ENCODE measurements at places on chromosomes 4 and X. TPM values are rescaled to one million over a fixed set of nuclear protein-coding genes. Genes with fewer than 3 reads are reported as not detected.

SERPINA7 gene
- total RNA-seq: not detected

MAD2L1 gene
- 104 TPM for total RNA-seq

GPR50 gene
- not detected for total RNA-seq

GPM6B gene
- total RNA-seq: 0.14 TPM

HTN3 gene
- not detected for total RNA-seq

OSTC gene
- total RNA-seq: 50.5 TPM

CCDC110 gene
- total RNA-seq: 0.34 TPM

SFRP2 gene
- total RNA-seq: not detected

KCTD8 gene
- not detected for total RNA-seq

IBSP gene
- not detected for total RNA-seq

OTC gene
- total RNA-seq: not detected

DNA sequence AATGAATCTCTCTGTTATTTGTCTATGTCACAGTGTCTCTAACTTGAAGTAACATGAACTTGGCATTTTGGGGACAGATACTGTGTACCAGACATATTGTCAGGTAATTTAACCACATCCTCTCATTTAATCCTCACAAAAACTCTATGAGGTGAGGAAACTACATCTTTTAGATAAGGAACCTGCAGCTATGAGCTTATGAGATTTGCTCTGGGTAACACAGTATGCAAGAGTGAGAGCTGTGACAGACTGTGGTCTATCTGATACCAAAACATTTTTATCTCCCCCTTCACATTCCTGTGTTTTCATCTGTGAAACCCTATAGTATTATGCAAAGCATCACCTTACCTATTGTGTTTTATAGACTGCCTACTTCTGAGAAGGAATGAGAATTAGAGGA lies 58.4 kb upstream of the HS3ST1 start:
- DNase-seq: no peak

DNA sequence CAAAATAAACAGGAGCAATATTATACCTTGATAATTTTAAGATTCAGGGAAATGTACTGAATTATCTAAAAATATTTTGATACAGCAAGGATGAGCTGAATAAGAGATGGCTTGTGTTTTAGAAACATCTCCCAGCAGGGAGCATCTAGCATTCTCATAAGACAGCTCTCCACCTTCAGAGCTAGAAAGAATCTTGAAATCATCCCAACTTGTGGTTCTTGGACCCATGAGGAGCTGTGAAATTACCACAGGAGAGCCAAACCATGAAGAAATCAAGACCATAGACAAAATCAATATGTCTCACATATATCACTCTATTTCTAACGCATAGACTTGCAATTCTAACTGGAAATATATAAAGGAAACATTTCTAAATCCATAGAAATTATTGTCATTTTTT lies 210.6 kb upstream of the DKK2 start:
- no peak for DNase-seq

DNA sequence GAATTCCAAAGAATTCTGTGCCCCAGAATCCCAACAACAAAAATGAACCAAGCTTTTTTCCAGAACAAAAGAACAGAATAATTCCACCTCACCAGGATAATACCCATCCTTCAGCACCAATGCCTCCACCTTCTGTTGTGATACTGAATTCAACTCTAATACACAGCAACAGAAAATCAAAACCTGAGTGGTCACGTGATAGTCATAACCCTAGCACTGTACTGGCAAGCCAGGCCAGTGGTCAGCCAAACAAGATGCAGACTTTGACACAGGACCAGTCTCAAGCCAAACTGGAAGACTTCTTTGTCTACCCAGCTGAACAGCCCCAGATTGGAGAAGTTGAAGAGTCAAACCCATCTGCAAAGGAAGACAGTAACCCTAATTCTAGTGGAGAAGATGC lies 161.6 kb downstream of the AFF2 start:
- no peak for DNase-seq

DNA sequence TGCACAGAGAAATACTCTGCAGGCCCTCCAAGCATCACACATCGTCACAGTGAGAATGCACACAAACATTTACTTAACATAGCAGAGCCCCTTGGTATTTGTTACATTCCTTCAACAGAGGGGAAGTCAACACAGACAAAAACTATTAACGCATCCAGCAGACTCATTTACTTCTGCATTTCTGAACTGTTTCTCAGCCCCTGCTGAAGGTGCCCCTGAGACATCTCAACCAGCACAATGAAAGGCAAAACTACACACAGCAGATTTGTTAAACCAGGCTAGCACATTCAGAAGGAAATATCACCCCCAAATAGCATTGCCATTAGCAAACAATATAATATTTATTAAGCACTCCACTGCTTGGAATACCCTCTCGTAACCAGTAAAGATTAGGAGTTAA lies 367.0 kb downstream of the RAB28 start:
- DNase-seq: no peak

GRCh38 chrX:153935326-153935851 lies 552 bp upstream of the NAA10 start:
- no peak for DNase-seq

GRCh38 chrX:69226459-69227158 lies 61.4 kb upstream of the PJA1 start:
- DNase-seq: no peak

GRCh38 chrX:15702488-15703371 lies 35.3 kb upstream of the CA5B start:
- DNase-seq: no peak

- DNase-seq: no peak
Observed at GRCh38 chrX:69761633-69762032, 145.7 kb downstream of the EDA start.

DNA sequence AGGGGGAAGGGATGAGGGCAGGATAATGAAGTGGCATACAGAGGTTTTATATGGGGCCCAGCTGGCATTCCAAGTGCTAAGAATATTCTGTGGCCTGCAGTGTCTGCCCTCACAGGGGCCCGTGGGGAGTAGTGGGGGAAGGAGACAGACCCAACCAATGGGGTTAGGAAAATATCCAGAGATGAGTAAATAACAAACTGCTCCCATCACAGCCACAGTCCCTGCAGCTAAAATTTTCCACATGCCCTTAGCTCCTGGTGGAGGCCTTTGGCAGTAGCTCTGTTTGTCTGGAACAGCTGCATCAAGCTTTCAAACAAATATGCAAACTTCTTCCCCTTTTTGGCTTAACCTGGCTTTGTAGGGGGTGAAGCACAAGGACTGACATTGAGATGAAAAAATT lies 3.1 kb downstream of the SRPX2 start:
- no peak for DNase-seq

GRCh38 chr4:37008199-37008598 lies 236.3 kb upstream of the NWD2 start:
- DNase-seq: no peak

- no peak for DNase-seq
Observed at GRCh38 chr4:9867751-9868425, 86.5 kb downstream of the DRD5 start.

DNA sequence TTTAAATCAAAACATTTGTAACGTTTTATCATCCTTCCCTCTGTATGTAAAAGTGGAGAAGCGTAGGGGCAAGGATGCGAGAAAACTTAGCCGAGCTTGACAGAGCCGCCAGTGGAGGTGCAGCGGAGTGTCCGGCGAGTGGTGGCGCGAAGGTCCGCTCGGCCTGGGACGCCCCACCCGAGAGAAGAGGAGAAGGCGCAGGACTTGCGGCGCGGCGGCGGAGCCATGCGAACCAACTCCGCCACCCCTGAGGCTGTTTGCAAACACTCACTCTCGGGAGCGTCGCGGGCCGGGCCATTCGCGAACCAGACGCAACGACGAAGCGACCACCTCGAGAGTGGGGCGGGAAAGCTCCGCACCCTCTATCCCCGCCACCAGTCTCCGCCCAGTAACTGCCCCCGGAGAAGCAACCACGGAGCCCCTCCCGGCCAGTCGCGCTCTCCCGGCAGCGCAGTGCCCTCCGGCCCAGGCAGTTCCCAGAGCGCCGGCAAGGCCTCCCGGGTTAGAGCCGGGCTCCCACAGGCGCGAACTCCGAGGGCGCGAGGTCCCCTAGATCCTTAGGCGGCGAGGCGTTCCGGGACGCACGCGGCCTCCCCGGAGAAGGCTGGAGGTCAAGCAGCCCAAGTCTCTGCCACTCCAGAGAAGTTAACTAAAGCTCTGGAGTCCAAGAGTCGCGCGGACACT lies 2.3 kb upstream of the MAB21L2 start:
- DNase-seq: no peak

- no peak for DNase-seq
Observed at GRCh38 chrX:115047181-115047580, 29.8 kb upstream of the IL13RA2 start.

- no peak for DNase-seq
Observed at GRCh38 chr4:87962398-87963146, 12.9 kb upstream of the SPP1 start.

DNA sequence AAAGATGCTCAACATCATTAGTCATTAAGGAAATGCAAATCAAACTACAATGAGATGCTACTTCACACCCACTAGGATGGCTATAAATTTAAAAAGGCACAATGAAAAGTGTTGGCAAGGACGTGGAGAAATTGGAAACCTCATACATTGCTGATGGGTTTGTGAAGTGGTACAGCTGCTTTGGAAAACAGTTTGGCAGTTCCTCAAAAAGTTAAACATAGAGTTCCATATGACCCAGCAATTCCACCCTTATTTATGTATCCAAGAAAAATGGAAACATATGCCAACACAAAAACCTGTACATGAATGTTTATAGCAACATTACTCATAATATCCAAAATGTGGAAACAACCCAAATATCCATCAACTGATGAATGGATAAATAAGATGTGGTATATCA lies 101.3 kb upstream of the MAGEB10 start:
- DNase-seq: no peak

GRCh38 chr4:89836031-89836745 lies 773 bp downstream of the SNCA start:
- DNase-seq: peak; percentile 10

DNA sequence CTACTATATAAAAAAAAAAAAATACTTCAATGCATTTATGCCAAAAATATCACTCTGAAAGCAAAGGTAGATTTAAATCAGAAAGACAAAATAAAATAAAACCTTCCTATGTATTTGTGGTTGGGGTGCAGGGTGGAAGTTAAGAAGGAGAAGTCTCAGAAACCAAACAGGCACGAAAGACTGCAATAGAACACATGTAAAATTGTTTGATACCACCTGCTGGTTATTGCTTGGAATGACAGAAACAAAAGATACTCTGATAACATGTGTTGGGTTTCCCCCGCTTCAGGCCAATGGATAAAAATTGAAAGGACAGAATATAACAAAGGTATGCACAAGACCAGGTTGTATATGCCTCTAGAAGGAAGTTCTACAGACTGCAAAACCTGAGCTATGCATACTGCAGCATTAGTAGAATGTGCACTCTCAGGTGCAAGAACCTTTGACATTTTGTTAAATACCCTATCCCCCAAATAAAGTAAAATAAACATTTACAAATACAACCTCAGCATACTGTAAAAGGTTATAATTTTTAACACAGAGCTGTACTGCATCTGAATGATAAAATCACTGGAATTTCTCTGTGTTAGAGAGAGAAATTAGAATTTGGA lies 118.8 kb downstream of the GABRA2 start:
- no peak for DNase-seq

DNA sequence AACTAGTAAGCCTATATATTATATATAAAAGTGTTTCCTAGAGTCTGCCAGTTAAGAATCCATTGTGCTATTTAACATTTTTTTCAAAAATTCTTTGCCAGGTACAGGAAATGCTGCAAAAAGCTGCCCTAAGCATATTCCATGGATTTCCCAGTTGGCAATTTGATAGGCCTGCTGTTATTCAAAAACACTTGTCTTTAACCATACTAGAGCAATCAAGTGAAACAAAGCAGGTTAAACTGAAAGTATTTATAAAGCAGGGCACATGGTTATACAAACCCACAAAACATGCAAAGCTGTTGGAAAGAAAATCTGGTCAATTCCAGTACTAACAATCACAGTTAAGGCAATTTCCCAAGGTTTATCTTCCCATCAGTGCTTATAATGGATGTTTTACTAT lies 159.9 kb downstream of the UNC5C start:
- no peak for DNase-seq

DNA sequence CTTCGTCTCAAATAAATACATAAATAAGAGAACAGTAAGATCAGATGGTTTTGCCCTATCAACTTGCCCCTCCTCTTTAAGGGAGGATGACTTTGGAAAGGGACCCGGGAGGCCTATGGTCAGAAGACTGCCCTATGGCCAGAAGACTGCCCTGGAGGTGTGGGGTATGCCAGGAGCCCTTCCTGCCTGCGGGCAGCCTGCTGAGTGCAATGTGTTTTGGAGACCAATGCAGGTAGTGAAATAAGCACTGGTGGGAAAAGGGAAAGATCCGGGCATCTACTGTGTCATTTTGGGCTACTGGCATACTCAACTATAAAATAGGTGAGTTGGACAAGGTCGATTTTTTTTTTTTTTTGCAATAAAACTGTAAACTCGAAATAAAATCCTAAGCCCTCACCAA lies 129.8 kb upstream of the SLC34A2 start:
- no peak for DNase-seq

- DNase-seq: no peak
Observed at GRCh38 chr4:76623217-76624045, 188.4 kb downstream of the SHROOM3 start.

DNA sequence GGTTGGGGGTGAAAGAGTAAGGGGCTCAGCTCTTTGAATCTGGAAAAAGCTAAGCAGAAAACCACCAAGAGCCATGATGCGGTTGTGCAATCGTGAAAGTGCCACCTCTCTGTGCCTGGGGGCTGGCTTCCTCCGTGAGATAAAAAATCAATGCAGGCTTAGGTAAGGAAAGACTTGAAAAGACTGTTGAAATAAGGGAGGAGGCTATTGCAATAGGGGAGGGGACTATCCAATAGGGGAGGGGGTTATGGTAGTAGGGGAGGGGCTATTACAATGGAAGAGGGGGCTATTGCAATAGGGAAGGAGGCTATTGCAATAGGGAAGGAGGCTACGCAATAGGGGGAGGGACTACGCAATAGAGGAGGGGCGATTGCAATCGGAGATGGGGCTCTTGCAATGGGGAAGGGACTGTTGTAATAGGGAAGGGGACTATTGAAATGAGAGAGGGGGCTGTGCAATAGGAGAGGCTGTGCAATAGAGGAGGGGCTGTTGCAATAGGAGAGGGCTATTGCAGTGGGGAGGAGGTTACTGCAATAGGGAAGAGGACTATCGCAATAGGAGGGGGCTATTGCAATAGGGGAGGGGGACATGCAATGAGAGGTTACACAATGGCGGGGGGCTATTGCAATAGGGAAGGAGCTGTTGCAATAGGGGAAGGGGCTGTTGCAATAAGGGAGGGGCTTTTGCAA lies 162.3 kb upstream of the PSAPL1 start:
- no peak for DNase-seq

GRCh38 chrX:54173791-54174190 lies 9.3 kb downstream of the FAM120C start:
- no peak for DNase-seq

GRCh38 chr4:112927544-112927943 lies 121.9 kb upstream of the ANK2 start:
- DNase-seq: no peak

GRCh38 chr4:168177546-168178149 lies 85.3 kb downstream of the ANXA10 start:
- no peak for DNase-seq
